ENCODE measurements at places on chromosomes 12 and 14.

GRCh38 chr12:101892794-101893193 is 15.4 kb downstream of the DRAM1 start:
- no peak for DNase-seq

- no peak for DNase-seq
These were observed 133.0 kb upstream of the FUT8 start for GRCh38 chr14:65279510-65279909.

- no peak for DNase-seq
These were observed 255.9 kb upstream of the KITLG start for GRCh38 chr12:88836156-88836555.

DNA sequence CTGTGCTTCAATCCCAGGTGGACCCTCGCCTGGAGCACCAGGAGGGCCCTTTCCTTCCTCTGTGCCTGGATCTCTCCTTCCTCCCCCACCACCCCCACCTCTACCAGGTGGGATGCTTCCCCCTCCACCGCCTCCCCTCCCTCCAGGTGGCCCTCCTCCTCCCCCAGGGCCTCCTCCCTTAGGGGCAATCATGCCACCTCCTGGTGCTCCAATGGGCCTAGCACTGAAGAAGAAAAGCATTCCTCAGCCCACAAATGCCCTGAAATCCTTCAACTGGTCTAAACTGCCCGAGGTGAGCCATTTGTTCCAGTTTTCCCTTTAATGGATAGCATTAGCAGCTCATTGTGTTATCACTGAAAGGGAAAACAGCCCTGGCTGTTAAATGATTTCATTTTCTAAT is 134.0 kb downstream of the GPR135 start:
- DNase-seq: no peak

DNA sequence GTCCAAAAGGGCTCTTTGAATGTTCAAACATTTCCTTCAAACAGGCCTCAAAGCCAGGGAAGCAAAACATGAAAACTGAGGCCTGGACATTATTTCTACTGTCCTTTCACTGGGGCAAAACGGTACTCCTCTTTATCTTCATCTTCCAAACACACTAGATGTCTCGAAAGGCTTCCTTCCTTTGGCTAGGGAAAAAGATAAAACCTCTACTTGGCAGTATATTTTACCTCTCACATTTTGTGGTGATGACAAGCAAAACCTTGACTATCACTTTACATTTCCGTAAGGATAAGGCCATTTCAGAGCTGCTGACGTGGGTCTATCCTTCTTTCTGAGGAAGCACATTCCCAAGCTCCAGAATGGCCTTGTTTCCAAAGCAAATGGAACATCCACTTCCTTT is 9.9 kb downstream of the STAB2 start:
- no peak for DNase-seq

DNA sequence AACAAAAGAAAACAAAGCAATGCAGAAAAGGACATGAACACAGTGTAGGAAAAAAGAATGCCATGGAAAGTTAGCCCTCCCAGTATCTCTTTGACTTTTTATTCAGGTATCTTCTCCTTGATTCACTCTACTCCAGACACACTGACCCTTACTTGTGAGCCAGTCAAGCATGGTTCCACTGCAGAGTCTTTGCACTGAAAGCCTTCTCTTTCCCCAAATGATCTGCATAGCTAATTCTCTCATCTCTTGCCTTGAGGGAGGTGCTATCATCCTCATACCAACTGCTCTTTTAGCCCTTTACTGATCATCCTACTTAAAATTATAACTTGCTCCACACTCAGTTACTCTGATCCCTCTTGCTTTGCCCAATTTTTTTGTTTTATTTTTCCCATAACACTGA is 101.2 kb upstream of the SLC16A7 start:
- DNase-seq: no peak

DNA sequence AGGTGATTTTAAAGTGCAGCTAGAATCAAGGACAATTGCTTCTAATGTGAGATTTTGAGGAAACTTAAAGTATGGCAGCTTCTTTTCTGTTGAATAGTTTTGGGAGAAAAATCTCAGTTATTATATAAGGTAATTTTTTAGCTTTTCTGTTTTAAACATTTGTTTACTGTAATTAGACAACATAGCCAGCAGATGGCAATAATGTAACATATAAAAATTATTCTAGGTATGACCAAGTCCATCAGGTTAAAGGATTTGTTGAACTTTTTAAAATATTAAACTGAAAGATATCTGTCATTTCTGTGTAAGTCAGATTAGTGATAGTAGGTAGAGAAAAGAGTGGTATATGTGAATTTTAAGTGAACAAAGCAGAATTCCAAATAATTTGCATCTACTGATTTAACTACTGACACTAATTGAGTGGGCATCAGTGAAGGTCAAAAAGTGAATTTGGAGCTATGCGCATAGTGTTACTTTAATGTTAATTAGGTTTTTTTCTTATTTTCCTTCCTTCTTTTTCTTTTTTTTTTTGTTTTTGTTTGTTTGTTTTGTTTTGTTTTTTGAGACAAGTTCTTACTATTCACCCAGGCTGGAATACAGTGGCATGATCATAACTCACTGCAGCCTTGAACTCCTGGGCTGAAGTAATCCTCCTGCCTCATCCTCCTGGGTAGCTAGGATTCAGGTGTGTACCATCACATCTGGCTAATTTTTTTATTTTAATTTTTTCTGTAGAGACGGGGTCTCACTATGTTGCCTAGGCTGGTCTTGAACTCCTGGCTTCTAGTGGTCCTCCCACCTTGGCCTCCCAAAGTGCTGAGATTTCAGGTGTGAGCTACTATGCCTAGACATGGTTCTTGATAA is 18.6 kb downstream of the PRORP start:
- DNase-seq: no peak

Measured in activated T-helper 1 cell treated with anti-CD3 and anti-CD28 coated beads, Interleukin-2, amount 50 U/mL, for 16 hours (primary cell).